ENCODE measurements at places on chromosomes 1 and 21. TPM values are rescaled to one million over a fixed set of nuclear protein-coding genes. Genes with fewer than 3 reads are reported as not detected.

DNA sequence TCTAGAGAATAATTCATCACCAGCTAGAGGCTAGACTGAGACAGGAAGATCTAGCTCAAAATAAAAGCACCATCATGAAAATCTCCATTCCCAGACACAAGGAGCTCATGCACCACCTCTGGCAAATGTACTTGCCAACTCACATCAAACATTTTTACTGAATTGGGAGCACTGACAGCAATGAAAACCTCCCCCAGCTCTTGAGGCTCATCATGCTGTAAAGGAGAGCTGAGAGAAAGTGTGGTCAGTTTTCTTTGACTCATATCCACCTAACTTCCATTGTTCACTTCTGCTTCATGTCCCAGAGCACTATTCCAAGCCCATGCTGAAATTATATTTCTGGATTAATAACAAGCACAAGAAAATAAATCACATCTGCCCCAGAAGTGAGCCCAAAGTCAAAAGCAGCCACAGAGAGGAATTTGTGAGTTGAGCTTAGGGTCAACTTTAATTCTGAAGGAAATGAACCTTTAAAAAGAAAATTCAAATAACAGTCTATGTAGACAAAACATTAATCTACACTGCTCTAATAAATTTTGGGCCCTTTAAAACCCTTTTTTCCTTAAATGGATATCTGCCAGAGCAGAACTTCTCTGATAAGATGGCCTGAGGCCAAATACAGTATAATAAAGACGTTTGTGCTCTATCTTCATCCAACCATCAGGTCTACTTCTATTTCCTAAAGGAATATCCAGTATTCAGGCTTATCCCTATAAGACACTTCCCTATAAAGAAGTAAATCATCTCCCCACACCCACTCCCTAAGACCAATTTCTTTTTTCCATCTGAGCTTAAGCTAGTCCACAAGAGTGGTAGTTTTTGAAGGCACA is 85.9 kb upstream of the ADAM30 start:
- DNase-seq = no peak

- no peak for DNase-seq
Measured at GRCh38 chr1:180558664-180559063, at the start of gene OVAAL. Gene OVAAL (plus strand): TSS chr1:180558964.

GRCh38 chr1:241834733-241835377 is 13.1 kb upstream of the EXO1 start:
- DNase-seq = no peak

DNA sequence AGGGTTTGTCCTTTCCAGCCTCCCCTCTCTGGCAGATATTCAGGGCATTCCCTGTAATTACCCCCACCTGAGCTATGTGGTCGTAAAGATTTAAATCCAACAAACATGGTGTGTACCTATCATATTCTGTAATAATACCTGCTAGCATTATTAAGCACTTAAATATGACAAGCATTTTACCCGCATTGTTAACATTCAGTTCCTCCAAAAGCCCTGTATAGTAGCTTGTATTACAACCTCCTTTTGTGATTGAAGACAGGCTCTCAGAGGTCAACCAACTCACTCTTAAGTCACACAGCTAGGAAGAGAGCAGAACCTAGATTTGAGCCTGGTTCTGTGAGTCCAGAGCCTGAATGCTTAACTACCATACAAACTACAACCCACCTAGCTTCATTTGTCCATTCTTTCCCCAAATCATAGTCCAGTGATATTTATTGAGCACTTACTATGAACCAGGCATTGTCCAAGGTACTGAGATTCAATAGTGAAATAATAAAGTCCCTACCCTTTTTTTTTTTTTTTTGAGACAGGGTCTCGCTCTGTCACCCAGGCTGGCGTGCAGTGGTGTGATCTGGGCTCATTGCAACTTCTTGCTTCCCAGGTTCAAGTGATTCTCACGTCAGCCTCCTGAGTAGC is 13.8 kb upstream of the KDM4A start:
- no peak for DNase-seq

DNA sequence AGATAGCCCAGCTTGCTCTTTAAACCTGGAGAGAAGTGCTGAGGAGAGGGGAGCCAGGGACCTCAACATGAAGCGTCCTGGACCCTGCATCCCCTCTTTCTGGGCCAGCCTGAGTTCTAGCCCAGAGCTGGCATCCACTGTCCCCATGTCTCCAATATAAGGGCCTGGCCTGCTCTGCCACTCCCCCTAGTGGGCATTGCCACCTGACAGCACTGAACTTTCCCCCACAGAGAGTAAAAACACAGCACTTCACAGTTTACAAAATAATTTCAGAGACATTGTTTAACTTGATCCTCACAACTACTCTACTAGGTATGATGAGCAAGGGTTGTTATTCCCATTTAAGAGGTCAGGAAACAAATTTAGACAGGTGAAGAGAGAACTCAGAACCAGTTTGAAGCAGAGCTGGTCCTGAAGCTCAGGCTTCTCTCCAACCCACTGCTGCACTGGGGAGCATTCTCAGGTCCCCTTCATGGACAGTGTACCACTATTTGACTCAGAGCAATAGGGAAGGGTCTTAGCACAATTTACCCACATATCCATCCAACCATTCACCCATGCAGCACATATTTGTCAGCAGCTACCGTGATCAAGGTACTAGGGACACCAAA is 151.2 kb downstream of the DMRTA2 start:
- DNase-seq = no peak

DNA sequence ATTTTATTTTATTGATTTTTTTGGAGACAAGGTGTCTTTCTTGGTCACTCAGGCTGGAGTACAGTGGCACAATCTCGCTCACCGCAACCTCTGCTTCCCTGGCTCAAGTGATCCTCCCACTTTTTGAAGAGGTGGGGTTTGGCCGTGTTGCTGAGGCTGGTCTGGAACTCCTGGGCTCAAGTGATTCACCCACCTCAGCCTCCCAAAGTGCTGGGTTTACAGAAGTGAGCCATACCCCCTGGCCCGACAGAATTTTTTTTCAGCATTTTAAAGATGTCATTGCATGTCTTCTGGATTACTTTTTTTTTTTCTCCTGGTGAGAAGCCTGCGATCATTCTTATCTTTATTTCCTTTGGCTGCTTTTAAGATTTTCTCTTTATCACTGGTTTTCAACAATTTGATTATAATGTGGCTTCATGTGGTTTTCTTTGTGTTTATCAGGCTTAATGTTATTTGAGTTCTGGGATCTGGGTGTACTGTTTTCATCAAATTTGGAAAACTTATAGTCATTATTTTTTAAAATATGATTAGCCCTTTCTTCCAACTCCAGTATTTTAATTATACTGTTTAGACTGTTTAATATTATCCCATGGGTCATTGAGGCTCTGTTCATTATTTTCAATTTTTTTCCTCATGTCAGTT is 23.1 kb upstream of the PTBP2 start:
- no peak for DNase-seq

- no peak for DNase-seq
Measured at GRCh38 chr1:70429219-70429618, 18.2 kb downstream of the CTH start.

Gene ACTL8
- total RNA-seq = not detected

Gene PADI3
- total RNA-seq = not detected

Gene ATP1A2
- 251 TPM for total RNA-seq
